Stimulated activated CD8-positive, alpha-beta memory T cell treated with anti-CD3 and anti-CD28 coated beads, Interleukin-15, amount 100 ng/mL, for 48 hours (primary cell): ENCODE measurements at places on chromosomes 3 and 15.

DNA sequence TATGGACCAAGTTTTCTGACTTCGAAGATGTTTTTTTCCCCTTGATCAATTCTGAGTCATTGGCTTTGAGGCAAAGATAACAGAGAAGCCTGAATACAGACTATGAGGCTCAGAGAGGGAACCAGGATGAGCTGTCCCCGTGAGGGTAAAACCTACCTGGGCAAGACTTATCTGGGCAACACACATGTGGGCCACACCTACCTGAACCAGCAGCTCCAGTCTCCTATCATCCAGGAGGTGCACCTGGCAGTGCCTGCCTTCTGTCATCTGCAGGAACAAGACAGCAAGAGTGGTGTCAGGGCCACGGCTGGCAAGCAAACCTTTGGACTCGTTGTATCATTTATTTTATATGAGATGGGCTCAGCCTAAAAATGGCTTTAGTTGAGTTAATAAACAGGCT lies 72.6 kb downstream of the FRMD4B start:
- no peak for DNase-seq

DNA sequence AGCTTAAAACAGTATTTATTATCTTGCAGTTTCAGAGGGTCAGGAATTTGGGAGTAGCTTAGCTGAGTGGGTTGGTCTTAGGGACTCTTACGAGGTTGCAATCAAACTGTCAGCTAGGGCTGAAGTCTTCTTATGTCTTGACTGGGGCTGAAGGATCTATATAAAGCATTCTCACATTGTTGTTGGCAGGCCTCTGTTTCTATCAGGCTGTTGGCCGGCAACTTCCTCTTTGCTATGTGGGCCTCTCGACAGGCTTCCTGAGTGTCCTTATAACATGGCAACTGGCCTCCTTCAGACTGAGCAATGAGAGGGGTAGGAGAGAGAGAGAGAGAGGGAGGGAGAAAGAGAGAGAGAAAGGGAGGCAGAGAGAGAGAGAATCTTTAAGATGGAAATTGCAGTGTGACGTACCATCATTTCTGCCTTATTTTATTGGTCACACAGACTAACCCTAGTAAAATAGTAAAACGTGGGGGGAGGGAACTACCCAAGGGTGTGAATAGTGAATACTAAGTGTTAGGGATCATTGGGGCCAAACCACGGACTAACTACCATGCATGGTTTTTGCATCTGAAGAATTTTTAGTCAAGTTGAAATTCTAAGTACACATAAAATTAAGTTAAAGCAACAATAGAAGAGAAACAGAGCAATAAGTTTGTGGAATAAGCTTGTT lies 16.1 kb downstream of the FGF7 start:
- DNase-seq, result no peak

DNA sequence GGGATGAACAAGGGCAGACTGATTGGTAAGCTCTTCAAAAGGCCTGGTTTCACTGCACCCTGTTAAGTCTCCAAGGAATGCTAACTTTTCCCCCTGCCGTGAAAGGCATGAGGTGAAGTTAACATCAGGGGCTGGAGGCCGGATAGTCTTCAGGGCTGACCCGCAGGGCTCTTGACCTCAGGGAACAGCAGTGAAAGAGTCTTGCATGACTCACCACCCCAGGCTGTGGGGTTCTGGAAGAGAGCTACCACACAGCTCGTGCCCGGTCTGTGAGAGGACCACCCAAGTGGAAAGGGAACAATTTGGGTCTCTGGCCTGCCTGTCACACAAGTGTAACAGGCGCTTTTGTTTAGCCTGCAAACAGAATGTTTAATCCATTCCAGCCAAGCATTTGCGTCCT lies 504.9 kb downstream of the EDEM1 start:
- no peak for DNase-seq

DNA sequence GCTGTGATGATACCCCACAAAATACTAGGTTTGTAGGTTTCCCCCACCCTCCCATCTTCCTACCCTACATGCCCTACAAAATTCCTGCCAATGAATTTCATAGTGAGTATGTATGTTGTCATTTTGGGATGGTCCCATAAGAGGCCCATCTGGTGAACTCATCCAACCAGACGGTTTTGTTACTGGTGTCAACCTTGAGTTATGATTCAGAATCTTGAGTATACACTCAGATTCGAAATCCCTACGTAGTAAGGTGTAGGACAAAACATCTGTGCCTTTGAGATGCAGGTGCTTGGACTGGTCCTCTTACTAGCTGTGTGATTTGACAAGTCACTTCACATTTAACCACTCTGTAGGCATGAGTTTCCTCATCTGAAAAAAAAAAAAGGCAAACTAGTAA lies 3.6 kb downstream of the SIAH2 start:
- no peak for DNase-seq

- DNase-seq, result no peak
Measured at GRCh38 chr15:43280996-43281395, 14.3 kb upstream of the TGM5 start.

GRCh38 chr3:57758686-57759085 lies 2.6 kb downstream of the SLMAP start:
- DNase-seq, result no peak

GRCh38 chr15:88636050-88636449 lies 2.8 kb upstream of the ISG20 start:
- DNase-seq, result no peak

GRCh38 chr3:197406266-197406665 lies 107.9 kb upstream of the DLG1 start:
- DNase-seq, result no peak

DNA sequence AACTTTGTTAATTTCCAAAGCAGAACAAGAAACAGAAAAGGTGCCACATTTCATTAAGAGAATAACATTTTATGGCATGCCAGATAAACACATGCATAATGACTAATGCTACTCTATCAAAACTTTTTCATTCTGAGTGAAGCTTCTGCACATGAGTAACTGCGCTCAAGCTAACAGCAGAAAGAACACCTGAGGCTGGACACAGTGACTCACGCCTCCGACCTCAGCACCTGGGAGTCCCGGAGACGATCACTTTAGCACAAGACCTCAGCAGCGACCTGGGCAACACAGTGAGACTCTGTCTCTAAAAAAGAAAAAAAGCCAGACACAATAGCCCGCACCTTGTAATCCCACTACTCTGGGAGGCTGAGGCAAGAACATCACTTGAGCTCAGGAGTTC lies 70.6 kb downstream of the ACAP2 start:
- DNase-seq, result no peak

GRCh38 chr3:186360779-186361178 lies 1.3 kb downstream of the DGKG start:
- no peak for DNase-seq

DNA sequence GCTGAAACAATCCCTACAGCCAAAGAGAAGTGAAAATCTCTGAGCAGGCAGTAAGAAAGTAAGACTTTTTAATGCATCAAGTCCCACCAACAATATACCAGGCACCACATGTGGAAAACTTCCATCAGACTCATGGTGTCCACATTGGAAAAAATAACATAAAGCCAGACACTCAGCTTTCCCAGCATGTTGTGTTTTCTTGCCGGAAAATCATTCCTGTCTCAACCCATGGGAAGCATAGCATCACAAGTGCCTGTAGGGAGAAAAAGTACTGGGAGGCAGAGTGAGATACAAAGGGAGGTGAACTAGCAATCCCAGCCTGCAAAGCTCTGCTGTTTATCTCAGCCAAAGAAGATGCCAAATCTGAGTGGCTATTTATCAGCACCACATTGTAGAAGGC lies 868.9 kb downstream of the SI start:
- DNase-seq, result no peak

GRCh38 chr15:32683906-32684584 lies 33.8 kb upstream of the GREM1 start:
- no peak for DNase-seq

DNA sequence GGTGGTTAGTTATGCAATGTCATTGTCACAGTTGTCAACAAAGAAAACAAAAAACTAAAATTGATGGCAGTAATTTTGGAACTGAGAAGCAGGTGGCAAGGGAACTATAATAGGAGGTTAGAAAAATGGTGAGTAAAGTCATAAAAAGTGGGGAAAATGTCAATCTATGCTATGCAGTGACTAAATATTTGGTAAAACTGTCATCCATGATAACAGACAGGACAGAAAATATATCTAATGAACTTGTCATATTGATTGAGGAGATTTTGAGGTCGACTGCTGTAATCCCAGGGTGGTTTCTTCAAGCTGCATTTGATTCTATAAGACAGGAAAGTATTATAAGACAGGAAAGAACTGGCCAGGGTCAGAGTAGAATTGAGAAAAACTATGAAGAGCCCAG lies 998.4 kb downstream of the IGSF11 start:
- DNase-seq, result no peak

GRCh38 chr15:64389036-64389435 lies 1.4 kb downstream of the TRIP4 start:
- DNase-seq, result no peak

GRCh38 chr3:45125550-45126026 lies 20.6 kb downstream of the CDCP1 start:
- DNase-seq, result no peak

DNA sequence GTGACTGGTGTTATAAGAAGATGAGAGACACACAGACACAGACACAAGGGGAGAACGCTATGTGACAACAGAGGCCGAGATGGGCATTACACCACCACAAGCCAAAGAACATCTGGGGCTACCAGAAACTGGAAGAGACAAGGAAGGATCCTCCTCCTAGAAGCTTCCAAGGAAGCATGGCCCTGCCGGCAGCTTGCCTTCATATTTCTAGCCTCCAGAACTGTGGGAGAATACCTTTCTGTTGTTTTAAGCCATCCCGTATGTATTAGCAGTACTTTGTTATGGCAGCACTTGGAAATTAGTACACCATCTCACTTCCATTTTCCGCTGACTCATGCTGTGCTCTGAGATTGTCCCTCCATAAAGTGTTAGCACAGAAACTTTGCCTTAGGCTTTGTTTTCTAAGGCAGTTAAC lies 38.7 kb upstream of the CA12 start:
- no peak for DNase-seq

GRCh38 chr3:5061218-5061569 lies 60.9 kb upstream of the ARL8B start:
- DNase-seq, result no peak

GRCh38 chr3:151372063-151372820 lies 12.3 kb downstream of the P2RY12 start:
- no peak for DNase-seq
